AG09319 (cell line): ENCODE measurements at places on chromosomes 2 and 18.

DNA sequence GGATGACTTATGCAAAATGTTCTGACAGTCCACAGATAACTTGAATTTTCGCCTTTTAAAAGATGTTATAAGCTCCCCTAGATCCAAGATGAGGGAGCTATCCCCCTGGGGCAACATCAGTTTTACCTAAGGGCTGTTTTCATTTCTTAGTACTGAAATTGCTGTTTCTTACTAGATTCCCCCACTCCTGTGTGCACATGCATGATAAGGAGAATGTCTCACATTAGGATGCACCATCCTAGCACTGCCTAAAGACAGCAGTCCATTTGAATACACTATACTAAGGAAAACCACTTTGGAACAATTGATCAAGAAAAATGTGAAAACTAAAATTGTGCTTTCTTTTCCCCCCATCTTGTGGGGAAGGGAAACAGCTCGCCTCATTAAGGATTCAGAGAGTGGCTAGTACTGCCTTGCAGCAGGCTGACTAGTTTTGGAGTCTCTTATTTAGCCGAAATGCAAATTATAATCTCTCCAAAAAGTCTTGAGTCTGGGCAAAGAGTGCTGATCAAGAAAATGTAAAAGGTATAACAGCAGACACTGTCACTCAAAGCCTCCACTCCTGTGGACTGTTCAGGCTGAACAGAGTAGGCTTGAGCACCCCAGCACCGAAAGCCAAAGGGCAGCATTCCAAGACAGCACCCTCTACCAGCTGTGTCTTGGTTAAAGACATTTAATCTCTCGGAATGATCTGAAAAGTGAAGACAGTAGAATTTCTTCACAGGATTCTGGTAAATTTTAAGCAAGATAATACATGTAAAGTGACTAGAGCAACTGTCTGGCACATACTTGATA lies 65.0 kb downstream of the ZNF385B start:
- no peak for DNase-seq

- no peak for DNase-seq
These were observed at the start of gene PSD4 for GRCh38 chr2:113173542-113174375. Gene PSD4, plus strand, starts transcription at chr2:113173971. Its CDS starts 8,486 bp downstream, at chr2:113182457.

DNA sequence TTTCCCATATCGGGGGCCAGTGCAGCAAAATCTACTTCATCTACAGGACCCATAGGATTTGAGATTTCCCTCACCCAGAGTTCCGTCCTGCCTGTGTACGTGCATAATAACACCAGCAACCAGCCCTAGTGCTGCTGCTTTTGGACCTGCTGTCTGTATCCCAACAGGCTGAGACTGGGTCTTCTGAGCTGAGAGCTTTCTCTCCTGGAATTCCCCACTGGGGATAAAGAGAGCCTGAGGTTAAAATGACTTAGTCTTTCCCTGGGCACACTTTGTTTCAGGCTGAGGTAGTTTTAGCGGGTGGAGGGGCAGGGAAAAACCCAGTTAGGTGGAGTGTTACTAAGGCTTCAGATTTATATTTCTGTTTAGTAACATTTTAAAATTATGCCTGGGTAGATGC lies 62.5 kb downstream of the SERTAD2 start:
- DNase-seq = no peak

- no peak for DNase-seq
These were observed 227.5 kb downstream of the GULP1 start for GRCh38 chr2:188519136-188519535.
